Putamen (tissue), 1 donor: ENCODE measurements at places on chromosomes 6 and 20.

- no peak for DNase-seq
Observed at GRCh38 chr6:89522778-89523177, 89.8 kb downstream of the ANKRD6 start.

GRCh38 chr6:14728396-14729024, 517.4 kb upstream of the JARID2 start:
- no peak for DNase-seq

DNA sequence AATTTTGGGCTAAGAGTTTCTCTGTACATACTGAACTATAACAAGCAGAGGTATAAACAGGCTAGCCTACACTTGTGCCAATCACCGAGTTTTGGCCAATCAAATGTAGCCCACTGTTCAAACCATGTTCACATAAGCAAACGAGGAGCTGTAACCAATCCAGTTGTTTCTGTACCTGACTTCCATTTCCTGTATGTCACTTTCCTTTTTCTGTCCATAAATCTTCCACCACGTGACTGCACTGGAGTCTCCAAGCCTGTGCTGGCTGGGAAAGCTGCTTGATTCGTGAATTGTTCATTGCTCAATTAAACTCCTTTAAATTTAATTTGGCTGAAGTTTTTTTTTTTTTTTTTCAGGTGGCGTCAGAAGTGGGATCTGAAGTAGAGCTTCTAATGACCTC, 332.9 kb downstream of the RNF144B start:
- no peak for DNase-seq

DNA sequence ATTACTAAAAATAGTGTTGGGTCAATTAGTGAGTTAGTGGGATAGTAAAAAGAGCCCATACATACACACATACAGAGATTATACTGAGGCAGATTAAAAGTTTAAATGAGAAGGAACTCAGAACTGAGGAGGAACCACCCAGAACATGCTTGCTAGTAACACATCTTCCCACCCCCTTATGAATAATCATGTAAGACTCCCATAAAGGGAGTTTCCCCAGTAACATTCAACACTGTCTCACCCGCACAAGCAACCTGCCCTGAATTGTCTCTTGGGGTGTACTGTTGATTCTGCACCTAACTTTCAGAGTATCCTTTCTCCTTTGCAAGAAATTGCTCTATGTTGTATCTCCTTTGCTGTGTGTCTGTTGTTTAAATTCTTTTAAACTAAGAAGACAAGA, 11.1 kb upstream of the HLA-DQB2 start:
- no peak for DNase-seq

DNA sequence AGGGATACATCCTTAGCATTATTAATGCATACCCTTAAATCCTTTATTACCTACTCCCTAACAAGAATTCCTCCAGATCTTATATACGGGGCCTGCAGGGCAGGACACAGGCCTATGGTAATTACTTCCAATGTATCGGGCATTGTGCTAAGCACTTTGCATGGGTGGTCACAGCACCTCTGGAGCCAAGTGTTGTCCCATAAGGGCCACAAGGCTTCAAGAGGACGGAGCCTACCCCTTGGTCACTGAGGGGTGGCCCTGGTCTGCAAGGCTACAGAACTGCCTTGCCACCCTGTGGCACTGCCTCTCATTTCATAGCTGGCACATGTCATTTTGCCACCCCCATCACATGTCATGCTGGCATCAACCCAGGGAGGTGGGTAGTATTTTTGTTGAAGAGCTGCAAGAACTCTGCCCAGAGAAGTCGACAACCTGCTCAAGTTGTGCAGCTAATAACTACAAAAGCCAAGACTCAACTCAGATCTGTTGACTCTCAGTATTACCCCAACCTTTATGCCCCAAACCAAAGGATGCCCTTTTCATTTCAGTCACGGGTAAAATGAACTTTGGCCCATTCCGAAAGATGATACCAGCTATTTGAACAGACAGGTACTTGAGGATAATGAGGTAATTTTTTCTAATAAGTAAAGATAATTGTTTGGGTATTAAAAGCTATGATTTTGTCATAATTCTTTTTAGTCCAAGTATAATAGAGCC, 144.1 kb upstream of the AKAP12 start:
- DNase-seq: no peak

GRCh38 chr6:18117136-18117535, 5.3 kb downstream of the NHLRC1 start:
- DNase-seq: no peak

GRCh38 chr6:163707387-163708355, 293.2 kb downstream of the QKI start:
- no peak for DNase-seq

DNA sequence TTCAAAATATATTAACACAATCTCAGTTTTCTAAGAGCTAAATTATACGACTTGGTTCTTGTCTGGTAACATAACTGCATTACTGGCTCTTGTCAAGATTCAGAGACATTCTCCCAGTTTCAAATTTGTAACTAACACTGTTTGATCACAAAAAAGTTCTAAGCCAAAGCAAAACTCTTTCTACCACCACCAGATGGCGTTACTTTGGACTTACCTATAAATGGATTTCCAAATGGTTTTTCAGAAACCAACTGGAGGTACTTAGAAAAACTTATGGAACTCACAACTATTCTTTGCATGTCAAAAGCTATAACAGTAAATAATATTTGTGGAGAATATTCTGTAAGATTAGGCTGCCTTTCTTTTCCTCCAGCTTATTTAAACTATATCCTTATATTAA, 34.2 kb upstream of the GFRAL start:
- no peak for DNase-seq

DNA sequence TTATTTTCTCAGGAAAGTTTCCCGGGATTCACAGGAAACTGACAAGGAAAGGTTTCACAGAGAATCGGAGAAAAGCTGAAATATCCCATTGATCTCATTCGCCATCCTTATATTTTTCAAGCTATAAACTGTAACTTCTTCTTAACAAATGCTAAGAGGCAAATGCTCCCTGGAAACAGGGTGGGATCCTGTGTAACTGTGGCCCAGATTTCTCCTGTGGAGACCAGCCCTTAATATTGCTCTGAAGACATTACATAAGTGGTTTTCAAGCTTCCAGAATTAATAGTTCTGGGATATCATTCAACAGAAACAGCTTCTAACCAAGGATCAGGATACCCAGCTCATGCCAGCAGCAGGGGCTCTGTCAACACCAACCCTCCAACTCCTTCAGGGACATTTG, 69.2 kb downstream of the THBS2 start:
- DNase-seq: no peak

GRCh38 chr6:105099371-105099770, 80.4 kb downstream of the POPDC3 start:
- peak; percentile 57 for DNase-seq

GRCh38 chr6:139858429-139858828, 484.0 kb upstream of the CITED2 start:
- DNase-seq: no peak

DNA sequence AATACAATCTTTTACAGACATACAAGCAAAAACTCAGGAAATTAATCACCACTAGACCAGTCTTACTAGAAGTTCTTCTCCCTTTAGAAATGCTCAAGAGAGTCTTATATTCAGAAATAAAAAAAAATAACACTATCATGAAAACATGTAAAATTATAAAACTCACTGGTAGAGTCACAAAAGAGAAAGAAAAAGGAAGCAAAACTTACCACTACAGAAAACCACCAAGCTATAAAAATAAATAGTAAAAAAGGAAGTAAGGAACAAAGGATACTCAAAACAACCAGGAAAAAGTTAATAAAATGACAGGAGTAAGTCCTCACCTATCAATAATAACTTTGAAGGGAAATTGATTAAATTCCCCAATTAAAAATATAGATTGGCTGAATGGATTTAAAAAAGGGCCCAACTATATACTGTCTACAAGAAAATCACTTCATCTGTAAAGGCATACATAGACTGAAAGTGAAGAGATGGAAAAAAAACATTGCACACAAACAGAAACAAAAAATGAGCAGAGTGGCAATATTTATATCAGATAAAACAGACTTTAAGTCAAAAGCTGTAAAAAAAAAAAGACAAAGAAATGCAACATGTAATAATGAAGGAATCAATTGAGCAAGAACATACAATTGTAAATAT, 489.5 kb downstream of the KIF16B start:
- DNase-seq: no peak

- DNase-seq: no peak
Observed at GRCh38 chr6:67952121-67952520, 683.0 kb upstream of the ADGRB3 start.

DNA sequence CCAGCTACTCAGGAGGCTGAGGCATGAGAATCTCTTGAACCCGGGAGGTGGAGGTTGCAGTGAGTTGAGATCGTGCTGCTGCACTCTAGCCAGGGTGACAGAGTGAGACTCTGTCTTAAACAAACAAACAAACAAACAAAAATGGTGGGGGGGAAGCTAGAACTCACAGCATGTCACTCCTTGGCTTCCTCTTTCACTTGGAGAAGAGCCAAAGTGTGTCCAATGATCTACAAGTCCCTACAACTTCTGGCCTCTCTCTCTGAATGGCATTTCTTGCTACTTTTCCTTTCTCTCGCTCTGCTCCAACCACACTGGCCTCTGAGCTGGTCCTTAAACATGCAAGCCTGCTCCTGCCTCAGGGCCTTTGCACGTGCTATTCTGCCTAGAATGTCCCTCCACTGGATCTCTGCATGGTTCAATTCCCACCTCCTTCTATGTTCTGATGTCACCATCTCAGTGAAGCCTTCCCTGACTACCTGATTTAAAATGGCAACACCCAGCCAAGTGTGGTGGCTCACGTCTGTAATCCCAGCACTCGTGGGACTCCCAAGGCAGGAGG, 8.1 kb downstream of the TLDC2 start:
- DNase-seq: no peak

DNA sequence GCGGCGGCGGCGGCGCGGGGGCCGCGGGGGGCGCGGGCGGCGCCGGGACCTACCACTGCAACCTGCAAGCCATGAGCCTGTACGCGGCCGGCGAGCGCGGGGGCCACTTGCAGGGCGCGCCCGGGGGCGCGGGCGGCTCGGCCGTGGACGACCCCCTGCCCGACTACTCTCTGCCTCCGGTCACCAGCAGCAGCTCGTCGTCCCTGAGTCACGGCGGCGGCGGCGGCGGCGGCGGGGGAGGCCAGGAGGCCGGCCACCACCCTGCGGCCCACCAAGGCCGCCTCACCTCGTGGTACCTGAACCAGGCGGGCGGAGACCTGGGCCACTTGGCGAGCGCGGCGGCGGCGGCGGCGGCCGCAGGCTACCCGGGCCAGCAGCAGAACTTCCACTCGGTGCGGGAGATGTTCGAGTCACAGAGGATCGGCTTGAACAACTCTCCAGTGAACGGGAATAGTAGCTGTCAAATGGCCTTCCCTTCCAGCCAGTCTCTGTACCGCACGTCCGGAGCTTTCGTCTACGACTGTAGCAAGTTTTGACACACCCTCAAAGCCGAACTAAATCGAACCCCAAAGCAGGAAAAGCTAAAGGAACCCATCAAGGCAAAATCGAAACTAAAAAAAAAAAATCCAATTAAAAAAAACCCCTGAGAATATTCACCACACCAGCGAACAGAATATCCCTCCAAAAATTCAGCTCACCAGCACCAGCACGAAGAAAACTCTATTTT, 2.0 kb downstream of the FOXC1 start:
- no peak for DNase-seq

DNA sequence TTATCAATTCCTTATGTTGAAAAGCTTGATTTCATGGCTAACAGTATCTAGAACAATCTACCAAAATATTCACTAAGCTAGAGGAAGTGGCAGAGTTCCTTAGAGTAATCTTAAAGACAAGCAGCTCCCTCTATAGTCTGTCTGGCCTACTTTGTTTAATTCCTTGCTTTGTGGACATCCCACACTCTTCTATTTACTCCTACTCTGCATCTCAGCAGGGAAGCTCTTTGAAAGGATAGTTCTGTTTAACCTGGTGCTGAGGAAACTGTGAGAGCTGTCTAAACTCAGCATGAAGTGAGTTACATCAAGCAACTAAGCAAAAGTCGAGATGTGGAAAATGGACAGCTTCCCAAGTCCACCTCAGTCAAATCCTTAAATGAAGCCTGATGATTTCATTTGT, 4.3 kb downstream of the REV3L start:
- peak; percentile 30 for DNase-seq

DNA sequence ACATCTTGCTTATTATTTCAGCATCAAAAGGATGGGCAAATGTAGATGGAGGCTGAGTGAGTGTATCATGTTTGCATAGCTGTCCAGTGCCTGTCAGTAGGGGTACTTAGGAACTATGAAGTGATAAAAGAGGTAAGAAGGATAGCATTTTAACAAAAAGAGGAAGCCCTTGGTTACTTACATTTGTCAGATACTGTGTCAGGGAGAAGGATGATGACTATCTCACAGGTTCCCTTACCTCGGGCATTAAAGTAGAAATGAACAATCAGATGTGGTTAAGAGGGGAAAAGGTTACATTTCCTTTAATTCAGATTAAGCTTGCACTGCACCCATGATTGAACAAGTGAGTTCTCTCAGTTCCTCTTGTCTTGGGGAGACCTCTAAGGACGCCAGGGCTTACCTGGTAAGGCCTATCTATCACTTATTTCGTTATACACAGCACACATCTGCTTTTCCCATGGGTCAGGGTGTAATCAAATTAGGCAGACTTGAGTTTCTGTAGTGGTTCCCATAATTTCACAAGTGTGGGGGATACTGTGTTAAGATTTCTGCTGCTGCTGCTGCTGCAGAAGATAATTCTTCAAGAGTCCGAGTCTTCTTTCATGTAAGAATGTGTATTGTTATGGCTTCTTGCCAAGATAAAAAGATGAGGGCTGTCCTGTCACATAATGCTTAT, 4.5 kb downstream of the FOXO3 start:
- no peak for DNase-seq

DNA sequence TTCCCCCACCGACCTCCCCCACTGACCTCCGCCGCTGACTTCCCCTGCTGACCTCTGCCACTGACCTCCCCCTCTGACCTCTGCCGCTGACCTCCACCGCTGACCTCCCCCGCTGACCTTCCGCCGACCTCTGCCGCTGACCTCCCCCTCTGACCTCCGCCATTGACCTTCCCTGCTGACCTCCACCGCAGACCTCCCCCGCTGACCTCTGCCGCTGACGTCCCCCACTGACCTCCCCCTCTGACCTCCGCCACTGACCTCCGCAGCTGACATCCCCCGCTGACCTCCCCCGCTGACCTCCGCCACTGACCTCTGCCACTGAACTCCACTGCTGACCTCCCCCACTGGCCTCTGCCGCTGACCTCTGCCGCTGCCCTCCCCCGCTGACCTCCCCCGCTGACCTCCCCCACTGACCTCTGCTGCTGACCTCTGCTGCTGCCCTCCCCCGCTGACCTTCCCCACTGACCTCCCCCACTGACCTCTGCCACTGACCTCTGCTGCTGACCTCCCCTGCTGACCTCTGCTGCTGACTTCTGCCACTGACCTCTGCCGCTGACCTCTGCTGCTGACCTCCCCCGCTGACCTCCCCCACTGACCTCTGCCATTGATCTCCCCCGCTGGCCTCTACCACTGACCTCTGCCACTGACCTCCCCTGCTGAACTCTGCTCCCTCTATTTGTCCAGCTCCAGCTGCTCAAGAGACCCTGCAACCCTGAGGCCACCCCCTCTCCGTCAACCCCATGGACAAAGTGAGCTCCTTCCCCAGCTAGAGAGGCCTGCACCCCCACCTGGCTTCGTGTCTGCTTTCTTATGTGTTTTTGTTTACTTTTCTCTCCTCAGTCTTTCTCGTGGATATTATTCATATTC, 91.4 kb upstream of the AFDN start:
- no peak for DNase-seq
